ENCODE measurements at places on chromosomes 13 and 19. TPM values are rescaled to one million over a fixed set of nuclear protein-coding genes. Genes with fewer than 3 reads are reported as not detected.

DNA sequence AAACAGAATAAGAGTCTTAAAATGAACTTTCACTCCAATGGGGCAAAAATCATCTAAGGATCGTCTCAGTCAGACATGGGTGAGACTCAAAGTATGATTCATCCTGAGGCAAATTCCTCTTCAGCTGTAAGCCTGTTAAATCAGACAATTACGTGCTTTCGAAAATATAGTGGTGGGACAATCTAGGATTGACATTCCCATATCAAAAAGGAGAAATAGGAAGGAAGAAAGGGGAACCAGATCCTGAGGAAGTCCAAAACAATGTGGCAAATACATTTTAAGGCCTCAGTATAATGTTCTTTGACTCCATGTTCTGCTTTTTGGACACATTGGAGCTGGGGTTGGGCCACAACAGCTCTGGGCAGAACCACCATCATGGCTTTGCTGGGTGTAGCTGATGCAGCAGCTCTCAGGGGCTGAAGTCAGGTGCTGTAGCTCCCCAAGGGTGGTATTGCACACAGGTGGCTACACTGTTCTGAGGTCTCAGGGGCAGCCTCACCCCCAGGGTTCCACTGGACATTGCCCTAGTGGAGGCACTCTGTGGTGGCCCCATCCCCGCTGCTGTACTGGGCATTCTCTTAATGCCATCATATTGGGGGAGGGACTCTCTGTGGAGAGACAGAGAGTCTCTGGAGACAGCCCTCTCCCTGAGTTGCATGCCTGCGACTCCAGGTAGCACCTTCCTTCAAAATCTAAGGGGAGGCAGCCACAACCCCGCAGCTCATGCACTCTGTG is 5.7 kb upstream of the FPR3 start:
- no peak for DNase-seq

Gene CCL25
- not detected for total RNA-seq

Gene ZNF491
- total RNA-seq = 4.9 TPM

DNA sequence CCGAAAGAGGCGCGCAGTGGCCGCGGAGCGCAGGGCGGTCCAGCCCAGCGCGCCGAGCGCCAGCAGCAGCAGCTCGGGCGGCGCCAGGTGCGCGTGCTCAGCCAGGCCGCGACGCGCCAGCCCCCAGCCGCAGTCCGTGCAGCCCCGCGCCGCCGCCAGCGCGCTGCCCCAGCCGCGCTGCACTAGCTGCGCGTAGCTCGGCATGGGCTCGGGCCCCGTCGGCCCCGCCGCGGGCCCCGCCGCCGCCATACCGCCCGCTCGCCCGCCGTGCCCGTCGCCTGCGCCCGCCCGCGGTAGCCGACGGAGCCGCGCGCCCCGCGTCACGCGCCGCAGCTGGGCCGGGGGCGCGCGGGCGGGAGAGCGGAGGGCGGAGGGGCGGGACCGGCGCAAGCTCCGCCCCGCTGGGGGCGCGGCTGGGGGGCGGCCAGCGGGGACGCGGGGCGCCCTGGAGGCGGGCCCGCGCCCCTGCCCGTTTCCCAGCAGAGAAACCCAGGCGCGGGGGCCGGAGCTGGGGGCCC is at the start of gene CERS1:
TSS of gene CERS1 (minus strand) at position 335 of the 518 bp plus-strand sequence. CDS start at position 249, 86 bp downstream.
- DNase-seq = peak; percentile 21

Gene ZNF283
- total RNA-seq = 6.1 TPM

Gene KIR2DL3
- total RNA-seq = not detected

- DNase-seq = peak; percentile 56
These were observed 39.3 kb upstream of the RGCC start for GRCh38 chr13:41418027-41418426.

Gene SLITRK1
- total RNA-seq = not detected

- peak; percentile 97 for DNase-seq
These were observed at the start of gene UQCR11 for GRCh38 chr19:1605236-1606137. UQCR11 (minus strand) TSS chr19:1605462; CDS start chr19:1605409, 53 bp downstream.

- no peak for DNase-seq
These were observed 3.6 kb upstream of the KCNN4 start for GRCh38 chr19:43784241-43784980.

DNA sequence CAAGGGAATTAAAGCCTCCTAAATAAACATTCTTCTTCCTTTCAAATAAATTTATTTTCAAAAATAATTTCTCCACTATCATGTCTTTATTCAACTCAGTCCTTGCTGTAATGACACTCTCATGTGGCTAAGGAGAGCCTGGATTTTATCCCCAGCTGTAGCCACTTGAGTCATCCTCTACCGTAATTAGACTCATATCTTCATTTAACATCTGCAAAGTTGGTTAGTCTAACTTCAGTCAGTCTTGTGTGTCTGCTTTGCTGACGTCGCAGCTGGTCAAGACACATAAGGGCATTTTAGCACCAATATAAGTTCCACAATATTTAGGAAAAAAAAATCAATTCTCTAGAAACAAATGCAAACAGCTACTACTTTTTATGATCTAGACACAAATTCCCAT is 776.4 kb upstream of the ATXN8OS start:
- no peak for DNase-seq

DNA sequence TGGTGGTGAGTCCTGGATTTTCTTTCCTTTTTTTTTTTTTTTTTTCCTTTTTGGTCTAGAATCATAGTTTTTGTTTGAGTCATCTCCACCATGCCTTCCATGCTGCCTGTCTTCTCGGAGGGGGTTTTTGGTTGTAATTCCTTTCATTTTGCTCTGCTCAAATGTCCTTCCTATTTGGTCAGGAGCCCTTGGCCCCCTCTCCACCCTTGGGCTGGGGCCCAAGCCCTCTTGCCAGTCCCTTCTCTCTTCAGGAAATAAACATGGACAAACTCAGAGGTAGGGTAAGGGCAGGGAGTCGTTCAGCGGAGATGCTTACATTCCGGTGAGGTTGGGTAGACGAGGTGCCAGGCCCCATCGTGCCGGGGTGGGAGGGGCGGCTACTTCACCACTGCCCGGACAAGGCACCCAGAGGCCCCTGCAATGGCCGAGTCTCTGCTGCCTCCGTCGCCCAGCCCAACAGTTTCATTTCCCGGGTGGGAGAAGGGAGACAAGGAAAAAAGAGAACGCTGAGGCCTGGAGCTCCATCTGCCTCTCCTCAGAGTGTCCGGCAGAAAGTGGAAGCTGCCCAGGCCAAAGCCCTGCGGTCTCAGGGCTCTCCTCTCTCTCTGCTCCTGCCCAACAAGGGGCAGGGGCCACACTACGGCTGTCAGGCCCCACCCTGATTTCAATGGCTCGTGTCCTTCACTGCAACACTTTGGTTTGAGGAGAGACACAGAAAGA is 12.7 kb downstream of the ZNF574 start:
- no peak for DNase-seq

All from lung (tissue), 17 donors.